ENCODE measurements at places on chromosomes 12 and 14.

DNA sequence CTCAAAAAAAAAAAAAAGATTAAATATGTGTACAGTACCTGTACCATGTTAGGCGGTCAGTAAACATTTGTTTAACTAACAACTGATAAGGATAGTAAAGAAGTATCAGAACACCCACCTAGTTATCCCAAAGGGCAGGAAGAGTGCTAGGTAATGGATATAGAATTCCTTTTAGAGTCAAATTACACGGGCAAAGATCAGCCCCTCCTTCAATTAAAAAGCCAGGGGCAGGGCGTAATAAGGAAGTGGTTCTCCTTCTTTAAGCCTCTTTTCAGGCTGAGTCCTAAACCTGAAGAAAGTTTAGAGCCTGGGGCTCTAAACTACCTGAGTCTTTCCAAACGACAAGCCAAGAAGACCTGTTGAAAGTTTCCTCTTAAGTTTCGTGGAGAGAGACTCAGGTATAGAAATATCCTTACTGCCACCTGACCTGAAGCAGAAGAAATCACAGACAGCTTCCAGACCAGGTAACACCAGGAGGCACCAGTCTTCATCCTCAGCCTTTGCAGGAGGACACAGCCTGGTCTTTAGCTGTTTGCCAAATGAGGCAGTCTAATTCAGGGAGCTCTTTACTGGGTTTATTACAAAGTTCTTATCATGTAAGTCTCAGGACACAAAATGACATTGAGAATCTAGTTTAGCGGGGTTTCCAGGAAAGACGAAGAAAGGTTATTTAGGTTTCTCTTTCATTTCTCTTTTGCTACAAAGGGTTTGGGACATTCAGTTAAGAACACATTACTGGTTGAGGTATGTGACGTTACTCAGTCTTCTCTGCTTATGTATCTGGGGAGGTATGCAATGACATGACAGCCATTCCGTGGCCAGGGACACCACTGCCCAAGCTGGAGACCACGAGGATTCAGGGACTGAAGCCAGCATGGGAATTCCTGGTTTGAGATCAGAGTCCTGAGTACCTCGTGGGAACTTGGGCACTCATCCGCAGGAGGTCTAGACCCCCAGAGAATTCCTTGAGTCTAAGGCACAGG, at the start of gene BCL2L14:
TSS of gene BCL2L14 (plus strand) at position 266 of the 983 bp plus-strand sequence. CDS start 8,367 bp downstream, outside the sequence.
- DNase-seq: no peak

DNA sequence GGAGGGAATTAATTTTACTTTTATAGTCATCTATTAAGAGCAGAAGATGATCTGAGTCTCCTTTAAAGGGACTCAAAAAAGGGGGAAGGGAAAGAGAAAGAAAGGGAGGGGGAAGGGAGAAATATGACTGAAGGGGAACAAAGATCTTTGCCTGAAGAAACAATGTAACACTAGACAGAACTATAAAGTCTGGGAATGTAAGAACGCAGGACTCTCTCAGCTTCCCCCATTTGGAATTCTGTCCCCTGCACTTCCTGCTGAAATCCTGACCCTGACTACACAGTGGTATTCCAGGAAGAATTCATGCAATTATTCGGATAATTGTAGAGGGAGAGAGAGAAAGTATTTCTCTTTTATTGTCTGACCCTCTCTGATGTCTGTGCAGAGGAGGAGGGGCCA, 8.6 kb upstream of the HOXC11 start:
- no peak for DNase-seq

DNA sequence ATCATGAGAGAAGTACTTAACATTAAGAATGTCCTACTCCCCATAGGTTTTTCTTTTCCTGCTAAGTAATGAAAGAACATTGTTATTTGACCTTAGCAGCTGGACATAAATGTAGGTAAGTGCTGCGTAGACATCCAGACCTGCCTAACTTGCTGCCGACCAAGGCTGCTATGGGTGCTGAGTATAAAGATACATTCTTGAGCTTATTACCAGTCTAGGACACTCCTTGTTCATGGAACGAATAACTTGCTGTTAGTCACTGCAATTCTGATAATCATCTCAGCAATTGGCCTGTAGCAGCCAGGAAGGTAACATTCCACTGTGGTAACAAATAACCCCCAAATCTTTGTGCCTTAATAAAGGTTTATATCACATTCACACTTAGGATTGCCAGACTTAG, 478.1 kb downstream of the VRK1 start:
- no peak for DNase-seq

GRCh38 chr14:71753126-71753830, 179.0 kb upstream of the RGS6 start:
- DNase-seq: peak; percentile 90

GRCh38 chr12:46224386-46224785, 44.5 kb downstream of the SLC38A1 start:
- no peak for DNase-seq

DNA sequence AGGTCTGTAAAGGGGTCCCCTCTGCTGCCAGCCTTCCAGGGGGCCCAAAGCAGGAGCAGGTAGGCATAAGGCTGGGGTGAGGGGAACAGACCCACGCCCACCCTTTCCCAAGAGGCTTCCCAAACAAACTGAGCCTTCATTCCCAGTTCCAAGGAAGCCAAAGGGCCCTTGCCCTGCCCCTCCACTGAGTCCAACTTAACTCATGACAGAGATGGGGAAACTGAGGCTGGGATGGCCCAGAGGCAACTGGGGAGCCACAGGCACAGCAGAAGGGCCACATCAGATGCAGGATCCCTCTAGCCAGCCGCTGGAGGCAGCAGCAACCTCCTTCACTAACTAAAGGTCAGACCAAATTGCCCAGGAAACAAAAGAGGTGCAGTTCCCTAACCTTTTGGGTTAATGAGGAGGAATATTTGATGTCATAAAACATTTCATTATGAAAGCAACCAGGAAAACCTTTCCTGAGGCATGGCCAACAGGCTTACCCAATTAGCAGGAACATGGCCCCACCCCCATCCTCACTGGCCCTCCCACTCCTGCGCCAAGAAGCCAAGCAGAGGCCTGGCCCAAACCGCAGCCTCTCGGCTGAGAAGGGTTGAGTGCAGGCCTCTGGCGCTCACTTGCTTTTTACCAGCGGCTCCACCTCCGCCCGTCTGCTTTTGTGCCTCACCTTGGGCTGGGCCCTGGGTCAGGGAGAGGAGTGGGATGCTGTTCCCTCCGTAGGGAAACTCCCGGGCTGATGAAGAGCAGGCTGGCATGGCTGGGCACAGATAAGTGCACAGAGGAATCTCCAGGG, 293.5 kb upstream of the RTL1 start:
- DNase-seq: peak; percentile 42

DNA sequence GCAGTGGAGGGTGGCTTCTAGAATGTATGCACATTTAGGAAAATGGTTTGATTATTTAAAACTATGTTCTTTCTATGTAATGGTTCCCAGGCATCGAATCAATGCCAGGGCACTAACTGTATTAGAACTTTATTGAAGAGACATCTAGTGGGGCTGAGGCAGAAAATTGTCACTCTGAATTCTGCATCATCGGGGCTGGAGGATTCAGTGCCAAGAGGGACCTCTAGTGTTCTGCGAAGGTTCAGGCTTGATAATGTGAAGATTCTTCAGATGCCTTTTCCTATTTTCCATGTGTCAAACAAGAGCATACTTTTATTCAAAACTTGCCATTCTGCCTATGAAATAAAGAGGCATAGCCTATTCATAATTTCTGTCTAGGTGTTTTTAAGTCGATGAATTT, 146.3 kb downstream of the CAND1 start:
- no peak for DNase-seq

GRCh38 chr12:131863711-131864396, 30.6 kb upstream of the ULK1 start:
- no peak for DNase-seq

- no peak for DNase-seq
Observed at GRCh38 chr12:123232472-123232806, 502 bp downstream of the MPHOSPH9 start.

- DNase-seq: no peak
Observed at GRCh38 chr12:120115066-120115465, 1.5 kb downstream of the RAB35 start.

GRCh38 chr14:70810621-70811020, 1.3 kb upstream of the MAP3K9 start:
- DNase-seq: no peak

DNA sequence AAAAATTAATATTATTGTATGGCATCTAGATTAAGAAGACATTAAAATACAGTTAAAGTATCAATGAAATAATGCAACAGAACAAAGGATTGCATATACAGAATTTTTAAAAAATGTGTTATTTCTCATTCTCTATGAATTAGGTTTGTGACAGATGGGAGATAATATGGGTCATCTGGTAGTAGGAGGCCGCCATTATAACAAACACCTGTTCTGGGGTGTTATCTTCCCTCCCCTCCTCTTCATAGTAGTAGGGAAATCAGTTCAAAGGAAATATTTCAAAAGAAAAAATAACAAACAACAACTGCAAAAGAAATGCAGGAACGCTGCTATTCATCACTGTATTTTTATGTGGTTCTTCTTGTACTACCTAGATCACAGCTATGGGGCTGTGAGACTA, 187.0 kb upstream of the ATP2B1 start:
- no peak for DNase-seq

GRCh38 chr12:93008044-93008778, 79.1 kb upstream of the EEA1 start:
- no peak for DNase-seq

- DNase-seq: no peak
Observed at GRCh38 chr12:120739031-120739762, 13.6 kb downstream of the ACADS start.

GRCh38 chr12:131448254-131448795, 262.6 kb upstream of the SFSWAP start:
- DNase-seq: no peak

All from pancreas (tissue), 10 donors.